ENCODE measurements at places on chromosomes 11 and 22.

DNA sequence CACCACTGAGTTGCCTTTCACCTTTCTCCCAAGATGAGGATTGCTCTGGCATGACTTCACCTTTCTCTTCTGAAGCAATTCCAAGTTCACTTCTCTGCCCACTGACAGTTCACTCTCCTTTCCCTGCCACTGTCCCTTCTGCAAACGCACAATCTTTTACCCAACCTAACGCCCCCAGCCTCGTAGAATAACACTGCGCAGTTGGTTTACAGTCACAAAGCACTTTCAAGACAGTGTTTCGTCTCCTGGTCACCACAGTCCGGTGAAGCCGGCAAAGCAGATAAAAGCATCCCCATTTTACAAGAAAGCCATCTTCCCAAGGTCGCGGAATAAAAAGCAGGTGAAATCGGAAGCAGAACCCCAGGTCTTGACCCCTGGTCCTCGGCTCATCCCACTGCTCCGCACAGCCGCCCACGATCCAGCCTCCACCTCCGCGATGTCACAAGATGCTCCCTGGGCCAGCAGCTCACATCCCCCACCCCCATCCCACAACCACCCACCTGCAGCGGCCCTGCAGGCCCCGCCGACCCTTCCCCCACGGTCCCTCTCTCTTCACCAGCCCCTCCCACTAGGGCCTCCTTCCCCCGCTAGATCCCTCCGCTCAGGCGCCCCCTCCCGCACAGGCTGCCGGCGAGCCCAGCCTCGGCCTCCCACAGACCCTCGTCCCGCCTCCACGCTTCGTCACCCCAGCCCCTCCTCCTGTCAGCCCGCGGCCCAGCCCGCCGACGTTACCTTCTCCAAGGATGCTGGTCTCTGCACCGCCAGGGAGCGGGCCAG is 585 bp downstream of the PI4KA start:
- DNase-seq: peak; percentile 79

GRCh38 chr22:17717708-17718107 is 56.6 kb downstream of the BID start:
- DNase-seq: no peak

- DNase-seq: no peak
Measured at GRCh38 chr11:46332568-46333393, 14.5 kb upstream of the DGKZ start.

- no peak for DNase-seq
Measured at GRCh38 chr22:24587948-24588347, 4.9 kb downstream of the LRRC75B start.

GRCh38 chr11:127454856-127455255 is 454.3 kb upstream of the KIRREL3 start:
- DNase-seq: no peak

- no peak for DNase-seq
Measured at GRCh38 chr11:68432874-68433273, 27.7 kb upstream of the PPP6R3 start.

DNA sequence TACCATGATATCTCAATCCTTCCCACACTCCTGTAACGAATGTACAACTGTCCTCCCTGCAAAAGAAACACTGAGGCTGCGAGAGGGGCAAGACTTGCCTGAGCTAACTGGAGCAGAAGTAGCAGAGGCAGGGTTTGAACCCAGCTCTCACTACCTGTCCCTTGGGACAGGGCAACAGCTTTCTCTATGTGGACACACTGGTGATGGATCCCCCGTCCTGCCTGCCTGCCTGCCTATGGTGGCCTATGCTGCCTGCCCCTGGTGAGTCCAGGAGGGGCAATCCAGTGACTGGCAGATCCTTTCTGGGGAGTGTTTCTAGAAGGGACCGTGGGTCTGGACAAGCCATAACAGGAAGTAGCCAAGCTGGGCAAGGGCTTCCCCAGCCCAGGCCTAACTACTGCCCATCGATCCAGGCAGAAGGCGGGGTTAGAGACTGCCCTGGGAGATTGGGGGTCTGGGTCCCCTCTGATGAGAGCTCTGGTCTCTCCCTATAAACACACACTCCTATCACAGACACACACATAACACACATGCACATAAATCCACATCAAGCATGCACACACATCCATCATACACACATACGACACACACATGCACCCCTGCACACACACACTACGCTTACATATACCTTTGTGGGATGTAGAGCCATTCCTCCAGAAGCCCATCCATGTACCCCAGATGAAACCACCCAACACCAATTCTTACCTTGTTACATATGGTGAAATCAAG is 1.1 kb upstream of the EMID1 start:
- DNase-seq: no peak

DNA sequence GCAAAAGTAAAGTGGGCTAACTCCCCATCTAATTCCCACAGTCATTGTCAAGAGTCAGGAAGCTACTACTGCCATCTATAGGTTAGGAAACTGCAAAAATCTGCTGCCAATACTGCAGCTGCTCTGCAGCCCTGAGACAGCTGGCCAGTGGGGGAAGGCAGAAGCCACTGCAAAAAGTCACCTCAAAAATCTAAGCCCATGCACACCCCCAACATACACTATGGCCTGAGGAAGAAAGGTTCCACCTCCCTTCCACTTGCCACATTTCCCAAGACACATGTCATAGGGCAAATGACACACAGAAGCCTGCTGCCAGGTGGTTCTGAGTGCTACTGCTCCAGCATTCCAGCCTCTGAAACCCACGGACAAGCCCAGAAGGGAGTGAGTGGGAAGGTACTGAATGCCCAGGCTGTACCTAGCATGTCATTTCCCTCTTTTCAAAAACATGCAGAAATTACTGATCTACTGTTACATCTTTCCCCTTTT is 36.9 kb downstream of the DGCR2 start:
- no peak for DNase-seq

DNA sequence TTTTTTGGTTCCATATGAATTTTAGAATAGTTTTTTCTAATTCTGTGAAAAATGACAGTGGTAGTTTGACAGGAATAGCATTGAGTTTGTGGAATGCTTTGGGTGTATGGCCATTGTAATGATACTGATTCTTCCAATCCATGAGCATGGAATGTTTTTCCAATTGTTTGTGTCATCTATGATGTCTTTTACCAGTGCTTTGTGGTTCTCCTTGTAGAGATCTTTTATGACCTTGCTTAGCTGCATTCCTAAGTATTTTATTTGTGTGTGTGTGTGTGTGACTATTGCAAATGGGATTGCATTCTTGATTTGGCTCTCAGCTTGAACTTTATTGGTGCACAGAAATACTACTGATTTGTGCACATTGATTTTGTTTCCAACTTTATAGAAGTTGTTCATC is 3.0 kb upstream of the CSF2RB start:
- DNase-seq: no peak

- DNase-seq: no peak
Measured at GRCh38 chr22:19889951-19890350, 35.3 kb upstream of the GNB1L start.

DNA sequence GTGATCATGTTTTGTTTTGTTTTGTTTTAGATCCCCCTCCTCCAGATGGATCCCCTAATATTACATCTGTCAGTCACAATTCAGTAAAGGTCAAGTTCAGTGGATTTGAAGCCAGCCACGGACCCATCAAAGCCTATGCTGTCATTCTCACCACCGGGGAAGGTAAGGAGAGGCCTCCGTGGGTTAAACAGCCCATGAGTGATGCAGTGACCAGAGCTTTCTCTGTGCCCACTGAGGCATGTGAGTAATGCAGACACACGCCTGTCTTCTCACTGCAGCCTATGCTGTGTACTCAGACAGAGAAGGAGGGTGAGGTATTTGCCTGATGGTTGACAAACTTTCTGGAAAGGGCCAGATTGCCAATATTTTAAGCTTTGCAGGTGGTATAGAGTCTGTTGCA is 73.7 kb upstream of the OR4B1 start:
- no peak for DNase-seq
